Chondrocyte (in vitro differentiated cells): ENCODE measurements at places on chromosomes 7 and 10.

- DNase-seq: no peak
Observed at GRCh38 chr7:12987238-12987637, 299.8 kb downstream of the ARL4A start.

GRCh38 chr7:27514861-27515260, 147.8 kb downstream of the HIBADH start:
- DNase-seq: no peak

DNA sequence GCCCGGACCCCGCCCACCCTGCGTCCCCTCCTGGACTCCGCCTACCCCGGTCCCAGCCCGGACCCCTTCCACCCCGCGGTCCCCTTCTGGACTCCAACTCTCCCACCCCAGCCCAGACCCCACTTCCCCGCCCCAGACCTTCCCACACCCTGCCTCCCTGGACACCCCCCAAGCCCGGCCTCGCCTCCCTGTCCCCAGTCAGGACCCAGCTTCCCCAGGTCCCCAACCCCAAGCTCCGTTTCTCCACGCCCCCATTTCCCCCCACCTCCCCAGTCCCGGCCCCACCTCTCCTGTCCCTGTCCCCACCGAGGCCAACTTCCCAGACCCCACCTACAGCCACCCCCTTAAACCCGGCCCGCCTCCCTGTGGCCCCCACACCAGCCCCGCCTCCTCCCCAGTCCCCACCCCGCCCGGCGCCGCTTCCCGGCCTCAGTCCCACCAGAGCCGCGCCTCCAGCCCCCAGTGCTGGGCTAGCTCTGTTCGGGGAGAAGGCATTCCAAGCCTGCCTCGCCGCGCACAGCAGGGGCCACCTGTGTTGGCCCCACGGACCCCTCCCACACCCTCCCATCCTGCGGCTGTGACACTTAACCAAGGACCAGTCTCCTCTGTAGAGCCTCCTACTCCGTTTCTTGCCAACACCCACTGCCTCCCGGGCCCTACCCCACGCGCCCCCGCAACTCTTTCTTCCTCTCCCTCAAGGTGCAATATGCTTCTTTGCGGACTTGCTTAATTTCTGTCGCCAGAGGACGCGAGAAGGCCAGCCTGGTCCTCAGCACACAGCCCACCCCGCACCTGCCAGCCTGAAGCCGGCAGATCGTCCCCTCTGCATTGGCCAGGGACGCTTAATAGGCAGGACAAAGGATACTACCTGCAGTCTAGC, 736 bp upstream of the ITIH5 start:
- DNase-seq: no peak

GRCh38 chr10:20406281-20407104, 490.6 kb downstream of the NEBL start:
- DNase-seq: no peak

- DNase-seq: no peak
Observed at GRCh38 chr10:51524041-51524440, 175.4 kb downstream of the CSTF2T start.

GRCh38 chr10:7445474-7446185, 34.8 kb upstream of the SFMBT2 start:
- no peak for DNase-seq

- no peak for DNase-seq
Observed at GRCh38 chr7:6158424-6159096, 113.9 kb downstream of the CYTH3 start.

DNA sequence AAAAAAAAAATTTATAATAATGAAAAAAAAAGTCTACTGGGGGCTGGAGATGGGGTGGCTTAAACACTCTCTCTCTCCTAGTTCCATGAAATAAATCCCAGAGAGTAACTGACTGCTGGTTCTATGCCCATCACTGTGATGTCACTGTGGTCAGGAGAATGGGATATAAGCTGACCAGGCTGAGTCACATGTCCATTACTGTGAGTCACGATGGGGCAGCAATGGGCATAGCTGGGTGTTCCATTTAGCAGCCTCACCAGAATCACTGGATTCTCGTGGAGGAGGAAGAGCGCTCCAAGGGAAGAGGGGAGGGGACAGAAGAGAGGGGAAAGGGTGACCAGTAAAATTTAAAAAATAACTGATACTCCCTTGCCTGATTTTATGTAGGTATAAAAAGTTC, 37.1 kb downstream of the MASTL start:
- no peak for DNase-seq

- DNase-seq: no peak
Observed at GRCh38 chr10:5788969-5789368, 24.3 kb downstream of the GDI2 start.

GRCh38 chr10:93456480-93456879, 25.7 kb downstream of the MYOF start:
- DNase-seq: no peak

DNA sequence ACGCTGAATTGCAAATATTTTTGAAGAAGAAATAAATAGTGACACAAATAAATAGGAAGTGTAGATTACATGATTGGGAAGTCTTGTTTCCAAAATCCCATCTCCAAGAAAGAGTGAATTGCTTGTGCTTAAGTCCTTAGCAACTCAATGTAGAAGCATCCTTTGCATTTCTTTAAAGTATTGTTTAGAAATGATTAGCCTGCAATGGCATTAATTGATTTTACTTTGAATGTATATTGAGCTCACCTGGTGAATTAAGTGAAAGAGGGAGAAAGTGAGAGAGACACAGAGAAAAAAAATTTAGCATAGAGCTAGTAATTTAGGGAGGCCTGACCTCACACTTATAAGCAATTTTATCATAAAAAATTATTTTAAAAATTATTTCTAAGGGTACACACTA, 49.0 kb upstream of the PCLO start:
- DNase-seq: no peak

- DNase-seq: no peak
Observed at GRCh38 chr7:32605032-32605431, 109.7 kb downstream of the AVL9 start.

DNA sequence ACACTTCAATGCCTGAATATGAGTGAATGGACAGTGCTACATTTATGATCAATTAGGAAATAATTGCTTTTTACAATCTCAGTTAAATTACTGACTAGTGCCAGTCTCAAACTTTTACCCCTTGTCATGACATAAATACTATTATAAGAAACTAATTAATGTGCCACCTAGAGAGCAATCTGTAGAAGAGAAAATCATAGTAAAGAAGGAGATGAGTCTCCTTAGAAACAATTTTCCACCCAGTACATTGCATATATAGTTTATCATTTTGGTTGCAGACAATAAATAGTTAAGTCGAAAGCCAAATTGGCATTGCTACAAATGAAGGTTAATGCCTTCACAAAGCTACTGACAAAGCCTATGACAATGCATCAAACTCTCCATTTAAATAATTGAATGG, 68.6 kb downstream of the SLC13A1 start:
- DNase-seq: no peak

DNA sequence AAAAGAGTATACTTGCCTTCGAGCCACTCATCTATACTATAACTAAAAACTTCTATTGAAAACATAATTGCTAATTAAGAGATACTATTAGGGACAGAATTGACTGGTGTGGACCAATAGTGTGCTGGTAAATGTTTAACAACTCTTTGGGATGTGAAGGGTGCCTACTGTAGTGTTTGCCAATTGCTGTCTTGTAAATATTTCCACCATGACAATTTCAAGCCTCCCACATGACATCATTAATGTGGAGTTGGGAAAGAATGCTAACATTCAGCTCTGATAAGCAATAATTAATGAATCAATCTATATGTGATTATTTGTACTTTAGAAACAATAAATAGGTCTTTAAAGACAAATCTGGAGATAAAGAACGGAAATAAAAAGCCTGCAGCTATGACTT, 136.8 kb downstream of the DGKB start:
- DNase-seq: no peak

GRCh38 chr7:96674565-96674964, 35.1 kb downstream of the SEM1 start:
- DNase-seq: no peak

GRCh38 chr10:117621795-117622420, 79.4 kb downstream of the EMX2 start:
- no peak for DNase-seq

GRCh38 chr7:122311050-122311700, 6.6 kb upstream of the FEZF1 start:
- DNase-seq: no peak

- no peak for DNase-seq
Observed at GRCh38 chr10:52616395-52616764, 156.2 kb downstream of the MBL2 start.

DNA sequence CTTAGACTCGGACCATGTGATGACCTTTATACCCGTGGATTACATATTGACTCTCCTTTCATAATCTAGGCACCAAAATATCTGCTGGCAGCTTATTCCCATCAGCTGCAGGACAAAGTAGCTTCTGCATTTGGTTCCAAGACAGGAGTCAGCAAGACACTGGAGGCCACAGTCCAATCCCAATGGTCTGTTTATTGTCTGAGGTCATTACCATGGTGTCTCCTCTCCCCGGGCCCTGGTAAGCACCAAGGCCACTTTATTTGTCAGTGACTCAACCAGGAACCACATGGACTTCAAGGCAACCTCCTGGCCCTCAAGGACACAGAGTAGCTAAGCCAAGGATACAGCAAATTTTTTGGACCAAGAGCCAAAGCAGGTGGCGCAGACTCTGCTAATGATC, 36.1 kb downstream of the KCNMA1 start:
- DNase-seq: no peak

DNA sequence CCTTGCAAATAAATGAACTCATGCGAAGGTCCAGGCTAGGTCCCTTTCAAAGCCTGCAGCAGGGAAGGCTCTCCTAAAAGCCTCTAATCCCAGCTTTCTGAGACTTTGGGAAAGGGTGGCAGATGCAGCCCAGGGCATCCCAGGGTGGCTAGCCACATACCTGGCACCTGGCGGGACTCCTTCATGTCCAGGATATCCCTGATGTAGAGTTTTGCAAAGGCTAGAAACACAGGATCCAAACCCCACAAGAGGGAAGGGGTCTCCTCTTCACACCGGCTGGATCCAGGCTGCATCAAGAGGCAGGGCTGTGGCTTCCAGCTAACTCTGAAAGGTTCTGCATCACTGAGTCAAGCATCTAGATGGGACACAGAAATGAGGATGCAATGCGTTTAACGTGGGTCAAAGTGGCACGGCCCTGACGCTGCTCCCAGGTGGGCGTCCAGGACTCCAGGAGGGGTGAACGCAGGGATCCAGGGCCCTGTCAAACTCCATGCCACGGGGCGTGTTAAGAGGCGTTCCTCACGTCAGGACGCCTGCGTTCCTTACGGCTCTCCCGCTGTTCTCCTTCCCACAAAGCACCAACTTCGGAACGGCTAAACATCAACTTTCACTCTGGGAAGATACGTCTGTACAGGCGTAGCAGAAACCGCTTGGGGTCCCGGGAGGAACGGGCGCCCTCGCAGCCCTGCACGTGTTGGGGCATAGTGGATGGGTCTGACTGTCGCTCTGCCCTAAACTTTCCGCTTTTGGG, 507 bp downstream of the STN1 start:
- peak; percentile 86 for DNase-seq

DNA sequence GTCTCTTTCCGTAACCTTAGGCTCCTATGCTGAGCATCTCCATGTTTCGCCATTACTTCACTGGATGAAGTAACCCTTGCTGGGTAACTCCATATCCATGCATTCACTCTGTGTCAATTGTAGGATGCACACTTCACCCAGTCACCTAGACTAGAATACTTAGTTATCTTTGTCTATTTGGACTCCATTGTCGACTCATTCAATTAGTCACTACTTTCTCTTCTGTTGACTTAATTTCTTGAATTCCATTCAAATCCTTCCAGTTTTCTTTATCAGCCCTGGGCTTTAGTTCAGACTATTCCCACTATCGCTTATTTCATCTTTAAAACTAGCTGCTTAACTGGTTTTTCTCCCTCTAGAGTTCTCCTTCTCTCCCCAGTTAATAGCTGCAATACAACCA, 111.3 kb upstream of the TNS3 start:
- no peak for DNase-seq

DNA sequence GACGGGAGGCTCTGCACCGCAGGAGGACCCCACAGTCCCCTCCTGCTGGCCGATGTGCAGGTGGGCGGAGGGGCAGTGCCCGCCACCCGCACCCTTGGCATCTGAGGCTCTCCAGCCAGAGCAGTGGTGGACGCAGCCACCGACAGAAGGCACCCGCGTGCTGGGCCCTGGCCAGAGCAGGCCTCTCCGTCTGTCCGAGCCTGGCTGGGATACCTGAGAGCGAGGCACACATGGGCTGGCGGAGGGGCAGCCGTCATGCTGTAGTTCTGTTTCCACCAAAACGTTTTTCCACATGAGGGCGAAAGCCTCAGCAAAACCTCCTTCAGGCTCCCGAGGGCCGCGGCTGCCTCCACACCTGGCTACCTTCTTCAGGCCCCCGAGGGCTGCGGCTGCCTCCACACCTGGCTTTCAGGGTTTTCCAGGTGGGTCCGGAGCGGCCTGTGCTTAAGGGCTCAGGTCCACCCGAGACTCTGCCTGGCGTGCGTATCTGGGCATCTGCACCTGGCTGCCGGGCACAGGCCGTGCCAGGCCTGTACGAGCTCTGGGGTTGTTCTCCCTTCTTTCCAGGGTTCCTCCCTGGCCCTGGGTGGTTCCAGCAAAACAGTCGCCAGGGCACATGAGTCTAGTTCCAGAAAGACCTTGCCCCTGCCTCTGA, 115.5 kb downstream of the INPP5A start:
- no peak for DNase-seq

DNA sequence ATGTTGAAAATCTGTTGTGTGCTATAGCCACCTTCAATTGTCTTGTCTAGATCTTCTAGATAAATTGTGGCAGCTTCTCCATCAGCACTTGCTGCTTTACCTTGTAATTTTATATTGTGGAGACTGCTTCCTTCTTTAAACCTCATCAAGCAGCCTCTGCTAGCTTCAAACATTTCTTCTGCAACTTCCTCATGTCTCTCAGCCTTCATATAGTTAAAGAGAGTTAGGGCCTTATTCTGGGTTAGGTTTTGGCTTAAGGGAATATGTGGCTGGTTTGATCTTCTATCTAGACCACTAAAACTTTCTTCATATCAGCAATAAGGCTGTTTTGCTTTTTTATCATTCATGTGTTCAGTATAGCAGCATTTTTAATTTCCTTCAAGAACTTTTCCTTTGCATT, 128.2 kb downstream of the ADAM22 start:
- DNase-seq: no peak

DNA sequence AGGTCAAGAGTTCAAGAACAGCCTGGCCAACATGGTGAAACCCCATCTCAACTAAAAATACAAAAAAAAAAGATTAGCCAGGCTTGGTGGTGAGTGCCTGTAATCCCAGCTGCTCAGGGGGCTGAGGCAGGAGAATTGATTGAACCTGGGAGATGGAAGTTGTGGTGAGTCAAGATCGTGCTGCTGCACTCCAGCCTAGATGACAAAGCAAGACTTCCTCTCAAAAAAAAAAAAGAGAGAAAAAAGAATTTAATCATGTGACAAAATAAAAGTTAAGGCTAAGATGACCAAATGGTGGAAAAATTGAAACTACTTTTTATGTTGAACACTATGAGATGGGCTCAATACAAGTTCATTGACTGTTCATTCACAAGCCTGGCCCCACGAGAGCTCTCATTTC, 141.1 kb upstream of the WDR11 start:
- no peak for DNase-seq

GRCh38 chr7:91140286-91140685, 123.9 kb upstream of the FZD1 start:
- no peak for DNase-seq

GRCh38 chr10:33237736-33238624, 96.5 kb downstream of the NRP1 start:
- DNase-seq: no peak
